ENCODE measurements at places on chromosomes 1 and 21.

DNA sequence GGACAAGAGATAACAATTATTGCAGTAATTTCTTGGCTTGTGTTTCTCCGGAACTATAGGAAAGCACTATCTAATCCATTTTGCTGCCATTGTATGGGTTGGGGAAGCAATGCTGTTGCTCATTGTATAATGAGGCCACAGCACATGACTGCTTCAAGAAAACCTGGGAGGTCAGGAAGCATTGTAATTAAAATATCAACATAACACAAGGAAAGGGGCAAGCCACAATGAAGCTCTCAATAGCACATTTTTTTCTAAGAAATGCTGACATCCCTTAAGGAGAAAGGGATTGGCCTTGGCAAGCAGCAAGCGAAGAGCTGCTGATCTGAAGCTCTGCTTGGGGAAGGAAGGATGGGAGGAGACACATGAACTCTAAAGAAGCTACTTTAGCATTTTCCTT is 44.0 kb downstream of the PLPP3 start:
- DNase-seq: no peak

GRCh38 chr1:179938752-179939151 is 15.9 kb upstream of the CEP350 start:
- DNase-seq: no peak

DNA sequence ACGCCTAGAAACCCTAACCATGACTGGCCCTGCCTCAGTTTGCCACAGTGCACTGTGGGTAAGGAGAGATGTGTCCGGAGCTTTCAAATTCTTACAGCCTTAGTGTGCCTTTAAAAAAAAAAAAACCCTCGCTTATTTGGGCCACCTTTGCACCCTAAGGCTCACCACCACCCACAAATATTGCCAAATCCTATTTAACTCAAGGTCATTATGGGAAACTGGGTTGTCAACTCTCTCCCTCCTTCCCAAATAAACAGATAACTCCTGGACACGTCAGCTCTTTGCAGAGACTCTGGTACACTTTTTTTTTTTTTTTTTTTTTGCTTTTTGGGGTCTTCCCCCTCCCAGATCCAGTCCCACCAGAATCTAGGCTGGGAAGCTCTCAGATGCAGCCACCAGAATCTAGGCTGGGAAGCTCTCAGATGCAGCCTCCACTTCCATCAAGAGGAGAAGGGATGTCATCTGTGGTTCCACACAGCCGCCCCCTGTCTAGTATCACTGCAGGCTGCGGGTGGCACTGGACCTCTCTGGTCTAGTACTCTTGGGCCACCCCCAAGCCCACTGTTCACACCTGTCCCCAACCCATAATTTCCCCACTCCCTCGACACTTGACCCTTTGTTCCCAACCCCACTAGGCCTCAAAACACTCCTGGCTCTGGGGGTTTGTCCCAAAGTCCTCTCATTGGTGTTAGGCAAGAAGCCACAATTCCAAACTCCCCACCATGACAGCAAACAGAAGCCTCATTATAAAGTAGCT is 3.4 kb downstream of the DHRS3 start:
- no peak for DNase-seq

- no peak for DNase-seq
Measured at GRCh38 chr1:78377356-78377928, 113.3 kb upstream of the PTGFR start.

DNA sequence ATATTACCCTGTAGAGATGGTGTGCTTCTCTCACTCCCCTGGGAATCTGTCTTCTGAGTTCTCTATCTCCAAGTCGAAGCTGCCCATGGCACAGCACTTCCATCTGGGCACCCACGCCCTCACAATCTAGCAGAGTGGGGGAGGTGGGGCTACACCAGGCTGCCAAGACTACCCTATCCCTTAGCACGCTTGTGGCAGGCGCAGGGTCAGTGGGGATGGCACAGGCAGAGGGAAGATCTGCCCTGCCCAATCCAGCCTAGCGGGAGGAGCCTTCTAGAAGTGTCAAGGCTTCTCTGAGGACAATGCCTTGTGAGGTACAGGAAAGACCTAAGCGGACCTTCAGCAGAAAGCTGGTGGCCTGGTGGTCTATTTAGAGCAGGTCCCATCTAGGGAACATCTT is 49.1 kb downstream of the DMAP1 start:
- no peak for DNase-seq

GRCh38 chr1:50346621-50347020 is 76.6 kb downstream of the DMRTA2 start:
- no peak for DNase-seq

- no peak for DNase-seq
Measured at GRCh38 chr1:233668725-233669294, 54.9 kb downstream of the KCNK1 start.

DNA sequence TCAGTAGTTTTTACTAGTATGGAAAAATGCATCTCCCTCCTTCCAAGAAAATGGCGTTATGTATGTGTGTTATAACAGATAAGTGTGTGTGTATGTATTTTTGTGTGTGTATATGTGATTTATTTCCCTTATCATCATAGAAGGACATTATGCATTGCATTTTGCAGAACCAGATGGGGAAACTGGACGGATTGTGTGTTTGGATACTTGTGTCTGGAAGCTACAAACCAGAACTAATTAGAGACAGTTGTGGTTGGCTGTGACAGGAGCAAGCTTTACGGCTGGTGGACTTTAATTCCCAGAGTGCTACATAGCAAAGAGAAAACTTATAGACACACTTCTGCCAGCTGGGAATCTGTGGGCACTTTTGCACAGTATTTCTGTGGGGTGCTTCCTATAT is 162.5 kb downstream of the RWDD3 start:
- no peak for DNase-seq

- DNase-seq: no peak
Measured at GRCh38 chr1:6762060-6762459, 23.2 kb upstream of the CAMTA1 start.

DNA sequence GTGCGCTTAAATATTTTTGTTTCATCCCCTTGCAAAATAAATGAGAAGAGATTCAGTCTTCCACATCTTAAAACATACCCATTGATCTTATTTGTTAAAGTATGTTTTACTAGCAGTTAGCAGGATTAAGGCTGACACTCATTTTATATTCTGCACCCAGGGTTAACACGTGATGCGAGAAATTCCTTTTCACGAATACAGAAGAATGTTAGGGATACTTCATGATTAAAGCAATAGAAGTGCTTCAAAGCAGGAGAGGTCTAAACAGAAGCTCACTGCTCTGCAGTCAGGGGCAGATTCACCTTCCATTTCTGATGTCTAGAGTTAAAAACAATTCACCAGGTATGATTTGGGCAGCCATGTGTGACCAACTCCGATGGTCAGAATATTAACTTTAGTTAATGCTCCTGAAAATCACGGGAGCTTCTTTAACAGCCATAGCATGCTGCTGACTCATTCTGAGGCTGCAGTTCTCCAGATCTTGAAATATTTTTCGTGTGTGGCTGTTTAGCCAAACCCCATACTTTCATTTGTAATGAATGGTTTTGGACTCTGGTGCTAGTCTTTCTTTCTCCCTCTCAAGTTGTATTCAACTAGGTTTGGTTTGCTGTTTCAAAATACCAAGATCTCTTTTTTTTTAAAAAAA is 19.7 kb downstream of the BCAR3 start:
- DNase-seq: no peak

DNA sequence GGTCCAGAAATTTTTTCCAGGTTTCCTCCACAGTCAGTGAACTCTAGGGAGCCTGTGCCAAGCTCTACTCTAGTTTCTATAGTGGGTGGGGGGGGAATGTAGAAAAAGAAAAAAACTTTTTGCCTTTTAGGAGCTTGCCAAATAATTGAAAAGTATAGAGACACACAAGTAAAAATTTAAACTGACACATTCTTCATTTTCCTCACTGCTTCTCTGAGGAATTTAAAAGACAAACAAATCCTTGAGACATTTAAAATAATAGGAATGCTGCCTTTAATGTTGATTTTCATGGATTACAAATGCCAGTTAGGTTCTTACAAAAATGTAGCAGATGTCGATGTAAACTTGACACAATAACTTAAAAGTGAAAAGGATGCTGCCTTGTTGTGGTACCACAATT is 241.9 kb downstream of the DNM3 start:
- no peak for DNase-seq

DNA sequence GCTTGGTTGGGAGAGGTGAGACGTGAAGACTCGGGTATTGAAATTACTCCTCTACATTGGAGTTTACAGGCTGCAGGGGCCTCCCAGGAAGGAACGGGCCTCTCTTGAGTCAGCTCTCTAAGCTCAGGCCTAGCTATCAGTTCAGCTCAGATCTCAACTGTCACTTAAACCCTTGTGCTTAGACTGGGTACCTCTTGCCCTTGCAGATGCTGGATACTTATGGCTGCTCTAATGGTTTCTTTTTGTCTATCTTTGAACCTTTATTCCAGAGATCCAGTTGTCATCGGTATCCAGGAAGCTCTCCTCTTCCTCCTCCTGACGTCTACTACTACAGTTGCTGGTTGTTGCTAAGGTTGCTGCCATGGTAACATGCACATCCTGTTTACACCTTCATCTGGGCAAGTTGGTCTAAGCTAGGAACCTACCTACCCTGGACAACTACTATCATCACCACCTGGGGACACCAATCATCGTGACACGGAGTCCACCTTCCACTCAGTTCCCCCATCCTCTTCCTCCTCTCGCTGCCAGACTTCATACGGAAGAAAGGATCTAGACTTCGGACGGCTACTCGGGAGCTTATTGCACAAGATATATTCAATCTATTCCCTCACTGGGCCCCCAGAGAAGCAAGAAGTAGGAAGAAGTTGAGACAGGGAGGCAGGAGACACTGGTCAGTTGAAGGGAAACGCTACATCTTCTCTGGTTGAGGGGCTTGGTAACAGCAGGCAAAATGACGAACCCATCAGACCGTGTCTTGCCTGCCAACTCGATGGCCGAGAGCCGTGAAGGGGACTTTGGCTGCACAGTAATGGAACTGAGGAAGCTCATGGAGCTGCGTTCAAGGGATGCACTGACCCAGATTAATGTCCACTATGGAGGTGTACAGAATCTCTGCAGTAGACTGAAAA is 56.1 kb downstream of the ATP2B4 start:
- no peak for DNase-seq

- DNase-seq: no peak
Measured at GRCh38 chr1:147077936-147078605, 94.2 kb downstream of the PRKAB2 start.

DNA sequence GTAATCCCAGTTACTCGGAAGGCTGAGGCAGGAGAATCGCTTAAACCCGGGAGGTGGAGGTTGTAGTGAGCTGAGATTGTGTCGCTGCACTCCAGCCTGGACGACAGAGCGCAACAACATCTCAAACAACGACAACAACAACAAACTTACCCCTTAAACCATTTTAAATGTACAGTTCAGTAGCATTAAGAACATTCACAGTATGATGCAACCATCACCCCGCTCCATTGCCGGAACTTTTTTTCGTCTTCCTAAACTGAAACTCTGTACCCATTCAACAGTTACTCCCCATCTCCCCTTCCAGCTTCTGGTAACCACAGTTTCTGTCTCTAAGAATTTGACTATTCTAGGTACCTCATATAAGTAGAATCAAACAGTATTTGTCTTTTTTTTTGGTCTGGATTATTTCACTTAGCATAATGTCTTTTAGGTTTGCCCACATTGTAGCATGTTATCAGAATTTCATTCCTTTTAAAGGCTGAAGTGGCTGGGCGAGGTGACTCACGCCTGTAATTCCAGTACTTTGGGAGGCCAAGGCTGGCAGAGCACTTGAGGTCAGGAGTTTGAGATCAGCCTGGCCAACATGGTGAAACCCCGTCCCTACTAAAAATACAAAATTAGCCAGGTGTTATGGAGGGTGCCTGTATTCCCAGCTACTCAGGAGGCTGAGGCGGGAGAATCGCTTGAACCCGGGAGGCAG is 19.6 kb downstream of the CA6 start:
- DNase-seq: no peak

DNA sequence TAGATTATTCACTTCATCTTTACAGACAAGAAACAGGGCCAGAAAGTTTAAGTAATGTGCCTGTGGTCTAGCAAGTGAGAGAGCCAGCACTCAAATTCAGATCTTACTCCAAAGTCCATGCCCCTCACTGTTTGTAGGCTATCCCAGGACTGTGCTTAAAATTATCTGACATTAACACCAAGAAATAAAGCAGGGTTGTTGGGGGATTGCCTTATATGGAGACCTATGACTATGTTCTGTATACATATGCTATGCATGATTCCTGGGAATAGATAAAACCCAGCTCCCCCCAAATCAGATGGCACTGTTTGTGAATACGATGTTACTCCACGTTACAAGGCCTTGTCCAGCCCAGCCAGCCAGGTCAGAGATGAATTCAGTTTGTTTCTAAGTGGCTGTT is 131.6 kb upstream of the HOOK1 start:
- DNase-seq: no peak

Data from hypothalamus (tissue), 51 donors.